Activated CD8-positive, alpha-beta memory T cell treated with anti-CD3 and anti-CD28 coated beads for 36 hours (primary cell): ENCODE measurements at places on chromosomes 1 and 21. TPM values are rescaled to one million over a fixed set of nuclear protein-coding genes. Genes with fewer than 3 reads are reported as not detected.

SLAMF9 gene
- not detected for total RNA-seq

BTBD19 gene
- total RNA-seq = 8.2 TPM

CTPS1 gene
- 160 TPM for total RNA-seq

IL6R gene
- 1.5 TPM for total RNA-seq

HUNK gene
- not detected for total RNA-seq

EDN2 gene
- not detected for total RNA-seq

ID3 gene
- total RNA-seq = 31.9 TPM

MTMR11 gene
- 1.9 TPM for total RNA-seq

ZNF593OS gene
- not detected for total RNA-seq
